Heart right ventricle (tissue), 16 donors: ENCODE measurements at places on chromosomes 16 and 17. TPM values are rescaled to one million over a fixed set of nuclear protein-coding genes. Genes with fewer than 3 reads are reported as not detected.

CIITA gene
- total RNA-seq, result 10.4 TPM

SCNN1B gene
- 0.38 TPM for total RNA-seq

NPB gene
- 0.64 TPM for total RNA-seq

ADAM11 gene
- total RNA-seq, result 3.2 TPM

UMOD gene
- total RNA-seq, result not detected
